Stimulated activated CD8-positive, alpha-beta memory T cell treated with anti-CD3 and anti-CD28 coated beads, Interleukin-7, amount 100 ng/mL, for 4 hours (primary cell): ENCODE measurements at places on chromosomes 12 and 14.

- DNase-seq = no peak
Measured at GRCh38 chr12:72734581-72734980, 462.4 kb downstream of the TRHDE start.

GRCh38 chr12:108381787-108382436 is 42.8 kb upstream of the CMKLR1 start:
- no peak for DNase-seq

DNA sequence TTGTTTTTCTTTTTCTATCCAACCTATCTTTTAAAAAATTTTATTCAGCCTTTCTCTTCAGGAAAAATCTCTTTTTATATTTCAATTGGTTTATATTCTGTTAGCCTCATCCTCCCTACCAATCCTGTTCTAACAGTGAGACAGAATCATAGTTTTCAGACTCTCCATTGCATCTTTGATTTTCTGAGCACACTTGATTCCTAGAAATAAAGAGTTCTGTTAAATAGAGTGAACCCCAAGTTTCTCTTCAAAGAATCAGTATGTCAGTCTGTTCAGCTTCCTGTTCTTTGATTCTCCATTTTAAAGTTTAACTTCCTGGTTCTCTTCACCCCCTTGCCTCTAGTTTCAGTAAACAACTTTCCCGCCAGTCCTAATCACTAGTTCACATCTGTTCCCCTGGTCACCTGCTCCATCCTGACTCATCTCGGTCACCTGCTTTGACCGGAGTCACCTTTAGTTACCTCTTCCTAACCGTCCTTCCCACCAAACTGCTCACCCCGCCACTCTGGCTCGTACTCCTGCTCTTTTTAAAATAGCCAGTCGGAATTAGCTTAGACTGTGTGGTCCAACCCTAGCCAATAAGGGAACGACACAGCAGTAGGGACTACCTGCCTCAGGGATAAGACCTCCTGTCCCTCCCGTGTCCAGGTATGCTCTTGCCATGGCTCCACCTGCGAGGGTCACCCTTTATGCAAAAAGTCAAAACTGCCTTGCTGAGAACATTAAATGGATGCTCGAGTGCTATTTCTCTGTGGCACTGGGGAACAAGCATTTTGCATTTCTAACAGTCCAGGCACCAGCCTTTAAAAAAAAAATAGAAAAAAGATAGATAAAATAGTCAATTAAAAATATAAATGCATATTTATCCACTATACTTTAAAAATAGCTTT is 48.4 kb downstream of the DDX51 start:
- no peak for DNase-seq

DNA sequence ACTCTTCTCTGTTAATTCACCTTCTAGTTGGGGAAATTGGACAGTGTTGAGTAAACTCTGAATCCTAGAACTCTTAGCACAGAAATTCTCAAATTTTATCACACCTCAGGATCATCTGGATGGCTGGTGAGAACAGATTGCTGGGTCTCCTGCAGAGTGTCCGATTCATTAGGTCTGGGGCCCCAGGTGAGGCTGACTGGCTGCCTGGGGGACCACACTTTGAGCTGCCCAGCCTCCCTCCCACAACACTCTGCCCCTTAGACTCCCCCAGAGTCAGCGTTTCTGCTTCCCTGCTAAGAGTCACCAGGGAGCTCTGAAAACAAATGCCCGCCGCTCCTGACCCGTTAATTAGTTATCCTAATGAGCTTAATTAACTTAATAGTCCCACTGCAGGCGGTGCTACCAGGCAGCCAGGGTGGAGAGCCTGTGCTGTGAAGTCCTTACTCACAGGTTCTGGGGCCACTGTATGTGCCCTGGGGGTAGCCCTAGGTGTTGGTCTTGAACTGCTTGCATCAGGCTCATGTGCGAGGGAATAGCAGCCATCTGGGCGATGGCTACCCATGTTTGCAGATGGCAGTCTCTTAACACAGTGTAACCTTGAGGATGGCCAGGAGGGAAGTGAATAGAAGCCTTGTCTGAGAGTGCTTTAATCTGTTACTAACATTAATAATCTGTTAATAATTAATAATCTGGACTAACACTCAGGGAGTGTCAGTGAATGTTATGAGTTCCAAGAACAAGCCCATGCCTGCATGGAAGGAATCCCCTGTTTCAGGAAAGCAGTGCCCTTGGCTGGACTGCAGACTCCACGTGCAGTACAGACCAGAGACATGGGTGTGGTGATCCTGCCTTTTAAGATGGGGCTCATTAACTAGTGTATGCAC is 35.6 kb downstream of the AACS start:
- no peak for DNase-seq

GRCh38 chr14:32620303-32620702 is 291.2 kb downstream of the AKAP6 start:
- DNase-seq = no peak

GRCh38 chr12:857611-858010 is 91.9 kb downstream of the RAD52 start:
- no peak for DNase-seq

GRCh38 chr14:101819251-101819990 is 57.9 kb downstream of the PPP2R5C start:
- peak; percentile 60 for DNase-seq

DNA sequence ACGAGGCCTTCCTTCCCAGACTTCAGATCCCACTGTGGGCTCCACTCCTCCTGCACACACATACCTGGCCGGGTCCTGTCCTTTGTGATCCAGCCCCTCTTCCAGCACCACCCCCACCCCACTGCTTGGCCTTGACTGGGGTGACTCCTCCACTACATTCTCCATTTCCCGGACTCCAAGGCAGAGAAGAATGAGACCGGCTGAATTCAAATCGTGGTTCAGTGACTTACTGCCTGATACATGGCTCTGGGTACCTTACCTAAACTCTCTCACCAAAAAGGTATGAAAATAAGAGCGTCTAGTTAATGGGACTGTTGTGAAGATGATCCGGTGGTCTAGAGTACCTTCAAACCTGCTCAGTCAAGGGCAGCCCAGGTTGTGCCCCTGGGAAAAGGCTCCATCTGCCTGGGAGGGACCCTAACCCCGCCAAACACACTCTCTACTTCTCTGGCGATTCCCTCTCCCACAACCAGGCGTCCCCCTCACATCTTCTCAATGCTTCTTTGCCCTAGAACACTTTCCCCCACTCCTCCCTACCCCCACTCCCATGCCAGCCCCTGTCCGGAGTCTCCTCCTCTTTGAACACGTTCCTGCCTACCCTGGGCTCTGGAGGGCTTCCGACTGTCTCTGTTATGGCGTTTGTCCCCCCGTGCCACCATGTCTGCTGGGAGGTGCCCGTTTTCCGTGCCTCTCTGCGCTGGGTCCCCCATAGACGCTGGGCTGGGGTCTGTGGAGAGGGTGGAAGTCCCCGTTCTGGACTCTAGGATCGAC is 1.5 kb upstream of the ZBTB42 start:
- no peak for DNase-seq

DNA sequence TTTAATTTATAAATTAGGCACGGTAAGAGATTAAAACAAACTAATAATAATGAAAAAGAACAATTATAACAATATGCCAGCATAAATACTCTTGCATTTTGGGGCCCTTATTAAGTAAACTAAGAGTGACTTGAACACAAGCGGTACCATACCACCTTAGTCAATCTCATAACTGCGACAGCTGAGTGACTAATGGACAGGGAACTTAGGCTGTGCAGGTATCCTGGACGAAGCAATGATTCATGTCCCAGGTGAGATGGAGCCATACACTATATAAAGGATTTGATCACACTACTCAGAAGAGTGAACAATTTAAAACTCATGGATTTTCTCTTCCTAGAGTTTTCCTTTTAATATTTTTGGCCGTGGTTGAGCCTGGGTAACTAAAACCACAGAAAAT is 4.3 kb downstream of the KLRC4 start:
- no peak for DNase-seq

DNA sequence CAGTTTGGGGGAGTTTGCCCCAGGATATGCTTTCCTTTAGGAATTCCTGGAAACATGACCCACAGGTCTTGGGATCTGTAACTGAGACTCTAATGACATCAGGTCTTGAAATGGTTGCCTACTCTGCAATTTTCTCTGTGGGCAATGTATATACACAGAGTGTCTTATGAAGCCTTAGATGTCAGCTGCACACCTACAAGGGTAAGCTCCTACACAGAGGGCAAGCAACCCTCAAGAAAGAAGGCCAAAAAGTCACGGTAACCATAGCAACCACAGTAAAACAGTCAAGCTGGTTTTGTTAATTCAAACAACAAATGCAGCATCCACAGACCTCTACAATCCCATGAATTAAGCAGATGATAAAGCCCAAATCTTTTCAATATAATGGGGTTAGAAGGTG is 293.0 kb downstream of the SSPN start:
- no peak for DNase-seq

- DNase-seq = no peak
Measured at GRCh38 chr12:23098110-23098509, 473.1 kb downstream of the ETNK1 start.

GRCh38 chr12:39464976-39465695 is 22.2 kb upstream of the KIF21A start:
- DNase-seq = no peak

DNA sequence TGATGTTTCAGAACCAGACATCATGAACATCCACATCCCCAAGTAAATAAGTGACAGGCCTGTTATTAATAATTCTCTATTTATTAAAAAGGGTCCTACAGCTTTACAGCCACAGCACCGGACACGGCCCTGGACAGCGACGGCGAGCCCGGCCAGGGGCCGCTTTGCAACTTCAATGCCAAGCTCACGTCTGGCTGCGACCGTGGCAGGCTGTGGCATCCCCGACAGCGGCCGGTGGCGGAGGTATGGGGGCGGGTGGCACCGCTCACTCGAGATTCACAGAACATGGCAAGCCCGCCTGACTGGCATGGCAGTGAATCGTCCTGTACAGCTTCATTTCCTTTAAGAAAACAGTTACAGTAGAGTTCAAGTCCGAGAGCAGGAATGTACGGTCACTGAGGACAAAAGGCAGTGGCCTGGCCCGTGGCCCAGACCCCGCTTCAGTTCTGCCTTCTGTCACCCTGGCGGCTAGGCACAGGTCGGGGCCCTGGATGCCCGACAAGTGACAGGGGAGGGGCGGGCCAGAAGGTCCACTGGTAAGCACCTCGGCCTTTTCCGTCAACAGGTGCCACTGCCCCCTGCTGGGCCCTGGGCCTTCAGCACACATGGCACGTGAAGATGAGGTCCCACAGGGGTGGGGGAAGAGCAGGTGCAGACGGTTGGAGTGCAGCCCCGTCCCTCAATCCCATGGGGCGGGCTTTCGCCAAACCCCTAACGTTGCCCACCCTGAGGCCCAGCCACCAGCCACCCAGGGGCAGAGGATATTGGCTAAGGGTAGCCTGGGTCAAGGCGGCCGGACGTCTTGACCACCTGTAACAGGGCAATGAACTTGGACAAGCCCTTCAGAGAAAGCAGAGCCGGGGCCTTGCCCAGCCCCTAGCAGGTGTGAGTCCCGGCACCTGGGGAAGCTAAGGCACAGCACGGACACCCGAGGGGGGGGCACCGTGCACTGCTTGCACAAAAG is 30.3 kb downstream of the HIP1R start:
- no peak for DNase-seq

- DNase-seq = no peak
Measured at GRCh38 chr12:26460361-26460760, 265.0 kb downstream of the SSPN start.

DNA sequence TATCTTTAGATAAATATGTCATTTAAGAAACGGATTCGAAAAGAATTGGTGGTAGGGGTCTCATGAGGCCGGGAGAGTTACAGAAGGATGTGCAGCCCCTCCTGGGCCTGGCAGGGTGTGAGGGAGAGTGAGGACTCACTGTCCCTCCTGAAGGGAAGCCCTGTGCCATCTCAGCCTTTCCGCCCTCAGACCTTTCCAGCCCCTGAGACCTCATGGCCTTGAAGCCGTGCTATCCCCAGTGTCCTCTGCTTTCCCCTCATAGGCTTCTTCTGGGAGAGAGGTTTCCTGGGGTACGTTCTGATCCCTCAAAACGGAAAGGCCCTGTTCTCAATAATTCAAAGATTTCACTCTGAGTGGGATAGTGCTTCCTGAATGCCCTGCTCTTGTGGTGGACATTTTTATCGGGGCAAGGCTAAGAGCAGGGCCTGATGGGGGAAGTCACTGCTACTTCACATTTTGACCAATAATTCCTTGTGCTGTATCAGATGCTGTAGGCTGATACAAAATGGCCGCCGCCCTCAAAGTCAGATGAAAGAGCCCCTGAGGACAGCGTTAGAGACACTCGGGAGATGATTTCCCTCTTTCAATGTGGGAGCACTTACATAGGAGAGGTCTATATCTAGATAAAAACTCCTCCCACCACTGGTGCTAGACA is 1.3 kb downstream of the CD4 start:
- no peak for DNase-seq

GRCh38 chr14:58740379-58740935 is 102.7 kb downstream of the DACT1 start:
- no peak for DNase-seq

DNA sequence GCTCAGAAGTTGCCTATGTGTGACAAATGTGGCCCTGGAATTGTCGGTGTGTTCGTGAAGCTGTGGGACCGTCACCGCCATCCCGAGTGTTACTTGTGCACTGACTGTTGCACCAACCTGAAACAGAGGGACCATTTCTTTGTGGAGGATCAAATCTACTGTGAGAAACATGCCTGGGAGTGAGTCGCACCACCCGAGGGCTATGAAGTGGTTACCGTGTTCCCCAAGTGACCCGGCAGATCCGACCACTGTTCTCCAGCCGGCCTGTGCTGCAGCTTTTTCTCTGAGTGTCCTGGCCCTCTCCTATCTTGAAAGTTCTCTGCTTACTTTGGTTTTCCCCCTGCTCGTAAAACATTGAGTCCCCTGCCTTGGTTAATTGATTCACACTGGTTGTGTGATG is 65.3 kb downstream of the VCPKMT start:
- no peak for DNase-seq

DNA sequence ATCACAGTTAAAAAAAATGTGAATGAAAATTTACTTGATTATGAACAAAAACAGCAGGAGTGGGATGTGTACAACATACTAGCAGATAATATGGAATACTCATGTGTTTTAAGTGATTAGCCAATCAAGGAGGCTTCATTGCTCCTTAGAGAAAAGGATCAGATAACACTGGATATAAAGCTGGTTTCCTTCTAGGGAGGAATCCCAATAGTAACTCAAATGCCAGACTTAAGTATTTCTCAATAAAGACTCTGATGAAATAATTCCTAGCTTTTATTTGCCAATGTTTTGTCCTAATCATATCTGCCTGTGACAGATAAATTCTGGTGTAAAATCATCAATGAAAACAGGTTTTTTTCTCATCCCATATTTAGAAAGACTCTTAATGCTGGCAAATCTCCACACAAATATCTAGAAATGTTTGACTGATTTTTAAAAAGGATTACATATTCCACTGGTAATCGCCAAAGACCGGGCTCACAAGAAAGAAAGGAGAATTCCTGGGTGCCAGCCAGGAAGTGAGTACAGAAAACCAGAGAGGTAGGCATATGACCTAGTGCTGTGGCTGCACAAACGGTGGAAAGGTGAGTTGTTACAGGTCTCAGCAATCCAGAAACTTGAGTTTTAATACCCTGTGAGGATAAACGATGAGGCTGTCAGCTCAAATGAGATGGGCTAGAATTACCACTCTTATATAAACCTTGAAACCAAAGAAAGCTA is 108.6 kb upstream of the TTC7B start:
- DNase-seq = no peak

GRCh38 chr14:66070542-66071319 is 415.4 kb upstream of the CCDC196 start:
- peak; percentile 40 for DNase-seq
